ENCODE measurements at places on chromosomes 12 and 14.

GRCh38 chr12:53820514-53821306 lies 68.9 kb upstream of the CISTR start:
- DNase-seq = no peak

DNA sequence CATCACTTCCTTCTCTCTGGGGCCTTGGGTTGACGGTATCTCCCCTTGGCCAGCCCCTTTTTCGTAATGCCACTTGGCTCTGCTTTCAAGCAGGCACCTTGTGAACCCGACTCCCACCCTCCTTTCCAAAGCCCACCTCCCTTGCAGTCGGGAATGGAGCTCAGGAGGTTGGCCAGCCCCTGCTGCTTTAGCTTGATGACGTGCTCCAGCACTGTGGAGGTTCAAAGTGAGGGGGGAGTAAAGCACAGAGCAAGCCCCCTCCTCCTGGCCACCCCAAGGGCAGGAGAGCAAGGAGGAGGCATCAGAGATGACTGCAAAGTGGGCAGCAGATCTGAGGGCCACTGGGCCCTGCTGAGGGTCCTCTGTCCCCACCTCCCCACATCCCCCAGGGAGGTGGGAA lies 103.4 kb downstream of the ZFP36L1 start:
- DNase-seq = no peak

GRCh38 chr14:87824266-87824665 lies 168.7 kb downstream of the GALC start:
- no peak for DNase-seq

GRCh38 chr12:27869567-27869966 lies 89.5 kb upstream of the MANSC4 start:
- no peak for DNase-seq

GRCh38 chr14:29579838-29580237 lies 347.8 kb downstream of the PRKD1 start:
- DNase-seq = no peak

GRCh38 chr14:70254476-70254961 lies 65.8 kb upstream of the SLC8A3 start:
- DNase-seq = peak; percentile 84

- no peak for DNase-seq
Measured at GRCh38 chr14:62303437-62303836, 541.2 kb downstream of the SNAPC1 start.

DNA sequence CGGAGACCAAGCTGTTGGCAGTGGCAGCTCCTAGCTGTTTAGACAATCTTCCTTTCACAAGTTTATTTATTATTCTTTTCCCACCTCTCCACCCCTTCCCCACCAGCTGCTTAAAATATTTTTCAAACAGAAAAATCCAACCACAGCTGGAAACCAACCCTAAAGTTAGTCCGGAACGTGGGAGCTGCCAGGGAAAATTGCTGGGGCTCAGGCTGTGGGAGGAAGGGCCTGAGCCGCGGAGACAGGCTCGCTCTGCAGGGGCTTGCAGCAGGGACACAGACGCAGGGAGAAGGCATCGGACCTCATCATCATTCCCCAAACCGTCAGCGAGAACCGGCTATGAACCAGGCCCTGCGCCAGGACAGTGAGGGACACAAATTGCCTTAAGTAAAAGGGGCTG lies 16.1 kb upstream of the TMEM106C start:
- no peak for DNase-seq

DNA sequence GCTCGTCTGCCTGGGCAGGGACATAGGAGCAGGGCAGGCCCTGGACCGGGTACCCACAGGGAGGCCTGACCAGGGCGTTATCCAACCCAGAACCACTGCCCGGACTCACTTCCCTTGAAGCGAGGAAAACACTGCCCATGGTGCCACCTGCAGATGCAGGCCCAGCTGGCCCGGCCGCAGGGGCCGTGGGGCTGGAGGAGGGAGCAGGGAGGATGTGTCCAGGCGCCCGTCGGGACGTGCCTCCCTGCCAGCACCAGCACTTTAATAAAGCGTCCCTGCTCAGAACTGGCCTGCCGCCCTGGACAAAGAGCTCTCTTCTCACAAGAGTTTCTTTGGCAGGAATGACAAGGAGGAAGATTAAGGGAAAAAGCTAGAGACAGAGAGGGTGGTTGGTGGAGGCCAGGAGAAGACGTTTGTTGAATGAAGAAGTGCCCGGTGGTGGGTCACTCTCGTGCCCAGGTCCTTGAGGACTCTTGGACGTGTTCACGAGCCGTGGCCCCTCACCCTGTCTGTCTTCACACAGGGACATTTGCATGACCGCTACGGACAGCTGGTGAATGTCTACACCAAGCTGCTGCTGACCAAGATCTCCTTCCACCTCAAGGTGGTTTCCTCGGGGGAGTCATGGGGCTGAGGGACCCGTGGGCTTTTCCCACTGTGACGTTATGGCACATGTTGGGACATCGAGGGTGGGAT lies 14.2 kb downstream of the HIP1R start:
- no peak for DNase-seq

DNA sequence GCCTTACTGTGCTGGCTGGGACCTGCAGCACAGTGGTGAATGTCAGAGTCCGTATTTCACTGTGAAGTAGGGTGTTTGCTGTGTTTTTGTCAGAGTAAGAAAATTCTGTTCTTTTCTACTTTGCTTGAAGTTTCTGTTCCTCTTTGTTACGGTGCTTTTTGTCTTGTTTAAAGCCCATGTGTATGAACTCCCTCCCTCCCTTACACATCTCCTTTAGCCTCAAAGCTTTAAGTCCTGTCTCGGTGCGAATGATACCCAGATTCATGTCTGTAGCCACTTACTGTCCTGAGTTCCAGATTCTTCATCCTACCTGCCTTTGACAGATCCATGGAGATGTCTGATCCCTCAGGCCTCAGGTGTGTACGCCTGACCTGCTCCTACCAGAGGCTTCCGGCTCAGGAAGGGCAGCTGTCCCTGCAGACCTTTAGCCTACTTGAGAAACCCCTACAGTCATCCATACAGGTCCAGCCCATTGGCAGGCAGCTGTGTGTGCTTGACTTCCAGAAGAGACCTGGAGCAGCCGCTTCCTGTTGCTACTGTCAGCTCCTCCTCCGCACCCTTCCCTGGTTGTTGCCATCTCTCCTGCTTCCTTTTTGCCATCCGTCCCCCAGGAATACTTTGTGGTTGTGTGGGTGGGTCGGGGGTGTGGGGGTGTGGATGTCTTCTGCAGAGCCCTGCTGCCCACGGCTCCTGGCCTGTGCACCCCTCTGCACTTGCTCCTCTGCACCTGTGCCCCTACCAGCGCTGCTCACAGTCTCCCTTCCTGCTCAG lies 72.9 kb downstream of the DDX51 start:
- DNase-seq = no peak

- no peak for DNase-seq
Measured at GRCh38 chr12:72434999-72435398, 162.8 kb downstream of the TRHDE start.

- DNase-seq = no peak
Measured at GRCh38 chr12:56955631-56956256, 1.7 kb downstream of the RDH16 start.

DNA sequence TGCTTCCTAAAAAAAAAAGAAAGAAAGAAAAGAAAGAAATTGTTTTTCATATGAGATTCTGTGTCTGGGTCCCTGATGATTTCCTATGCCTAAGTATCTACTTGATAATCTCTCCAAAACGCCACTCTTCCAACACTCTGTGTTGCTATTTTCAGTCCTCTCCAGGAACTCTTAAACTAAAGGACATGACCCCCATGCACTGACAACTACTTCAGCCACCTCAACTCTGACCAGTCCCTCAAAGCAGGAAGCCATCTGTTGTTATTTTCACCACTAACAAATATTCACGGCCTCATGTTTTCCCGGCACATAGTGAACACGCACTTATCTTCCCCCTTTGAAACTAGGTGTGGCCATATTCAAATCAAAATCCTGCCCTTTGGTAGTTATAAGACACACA lies 259.3 kb downstream of the PPFIA2 start:
- no peak for DNase-seq

GRCh38 chr12:113477171-113477841 lies 5.6 kb upstream of the LHX5 start:
- DNase-seq = no peak

- DNase-seq = no peak
Measured at GRCh38 chr14:70671652-70672644, 30.2 kb downstream of the TTC9 start.

- no peak for DNase-seq
Measured at GRCh38 chr14:41490323-41490722, 116.4 kb upstream of the LRFN5 start.

- DNase-seq = no peak
Measured at GRCh38 chr12:20409607-20410377, 41.5 kb downstream of the PDE3A start.

- DNase-seq = no peak
Measured at GRCh38 chr14:64692986-64693809, 11.0 kb upstream of the PLEKHG3 start.

GRCh38 chr12:65657635-65658034 lies 166.6 kb upstream of the HMGA2 start:
- DNase-seq = no peak

GRCh38 chr12:93573552-93574223 lies 1.2 kb downstream of the SOCS2 start:
- no peak for DNase-seq

DNA sequence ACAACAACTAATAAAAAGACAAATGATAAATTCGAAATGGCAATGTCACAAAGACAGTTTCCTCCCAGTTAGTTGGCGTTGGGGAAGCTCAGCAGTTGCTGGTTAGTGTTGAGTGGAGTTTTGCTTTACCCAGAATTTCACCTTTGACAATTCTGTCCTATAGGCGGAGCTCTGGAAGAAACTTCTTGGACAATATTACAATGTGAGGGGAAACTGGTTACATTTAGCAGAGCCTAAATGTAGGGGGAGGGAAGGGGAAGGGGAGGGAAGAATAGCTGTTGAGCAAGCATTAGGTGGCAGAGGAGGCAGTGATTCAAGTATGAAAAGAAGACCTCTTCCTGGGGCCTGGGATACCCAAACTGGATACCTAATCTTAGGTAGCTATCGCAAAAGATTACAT lies 51.4 kb downstream of the BDKRB1 start:
- no peak for DNase-seq

- no peak for DNase-seq
Measured at GRCh38 chr14:65164825-65165135, 62.5 kb upstream of the MAX start.

DNA sequence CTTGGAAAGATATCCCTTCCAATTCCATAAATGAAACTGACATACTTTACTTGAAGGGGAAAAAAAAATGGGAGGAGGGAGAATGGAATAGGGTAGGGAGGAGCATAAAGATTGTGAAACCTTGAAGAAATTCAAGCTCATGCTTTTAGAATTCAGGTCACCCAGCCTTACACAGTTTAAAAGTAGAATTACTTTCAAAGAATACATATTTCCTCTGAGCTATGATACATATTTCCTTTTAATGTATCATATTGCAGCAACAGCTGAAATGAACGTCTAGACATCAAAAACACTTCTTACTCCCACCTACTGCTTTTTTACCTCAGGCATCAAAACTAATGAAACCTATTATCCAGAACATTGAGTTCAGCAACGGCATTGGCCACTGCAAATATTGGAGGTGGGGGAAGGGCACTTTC lies 156.0 kb downstream of the MED13L start:
- no peak for DNase-seq

DNA sequence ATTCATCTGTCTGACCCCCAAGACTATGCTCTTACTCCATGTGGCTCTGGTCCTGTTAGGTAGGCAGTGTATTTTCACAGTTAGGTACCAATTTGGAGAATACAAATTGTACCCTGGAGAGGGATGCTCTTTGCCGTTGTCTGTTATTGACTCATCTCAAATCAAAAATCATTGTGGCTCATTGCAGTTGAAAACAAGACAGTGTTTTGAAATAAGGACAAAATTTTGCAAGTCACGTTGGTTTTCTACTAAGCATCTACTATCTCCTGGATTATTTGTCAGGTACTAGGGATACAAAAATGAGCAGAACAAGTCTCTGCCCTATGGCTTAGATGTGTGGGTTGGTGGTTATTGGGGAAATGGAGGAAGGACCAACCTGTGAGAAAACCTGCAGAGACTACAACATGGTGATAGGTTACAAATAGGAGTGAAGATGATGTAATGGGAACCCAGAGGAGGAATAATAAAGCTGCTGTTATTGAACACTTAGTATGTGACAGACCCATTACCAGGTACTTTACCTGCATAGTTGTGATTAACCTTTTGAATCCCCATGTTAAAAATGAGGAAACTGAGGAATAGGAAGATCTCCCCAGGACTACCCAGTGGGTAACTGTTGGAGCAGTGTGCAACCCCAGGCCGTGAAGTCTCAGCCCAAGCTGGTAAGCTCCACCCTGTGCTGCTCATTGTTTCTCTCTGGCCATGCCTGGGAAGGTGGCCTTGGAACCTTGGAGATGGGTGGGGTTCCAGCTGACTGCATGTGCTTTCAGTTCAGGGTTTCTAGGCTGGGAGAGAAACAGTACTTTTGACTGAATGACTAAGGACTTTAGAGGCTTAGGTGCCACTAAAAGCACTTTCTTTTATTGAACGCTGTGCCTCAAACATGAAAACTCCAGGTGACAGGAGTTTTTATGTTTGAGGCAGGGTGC lies 72.9 kb upstream of the SRSF5 start:
- no peak for DNase-seq

DNA sequence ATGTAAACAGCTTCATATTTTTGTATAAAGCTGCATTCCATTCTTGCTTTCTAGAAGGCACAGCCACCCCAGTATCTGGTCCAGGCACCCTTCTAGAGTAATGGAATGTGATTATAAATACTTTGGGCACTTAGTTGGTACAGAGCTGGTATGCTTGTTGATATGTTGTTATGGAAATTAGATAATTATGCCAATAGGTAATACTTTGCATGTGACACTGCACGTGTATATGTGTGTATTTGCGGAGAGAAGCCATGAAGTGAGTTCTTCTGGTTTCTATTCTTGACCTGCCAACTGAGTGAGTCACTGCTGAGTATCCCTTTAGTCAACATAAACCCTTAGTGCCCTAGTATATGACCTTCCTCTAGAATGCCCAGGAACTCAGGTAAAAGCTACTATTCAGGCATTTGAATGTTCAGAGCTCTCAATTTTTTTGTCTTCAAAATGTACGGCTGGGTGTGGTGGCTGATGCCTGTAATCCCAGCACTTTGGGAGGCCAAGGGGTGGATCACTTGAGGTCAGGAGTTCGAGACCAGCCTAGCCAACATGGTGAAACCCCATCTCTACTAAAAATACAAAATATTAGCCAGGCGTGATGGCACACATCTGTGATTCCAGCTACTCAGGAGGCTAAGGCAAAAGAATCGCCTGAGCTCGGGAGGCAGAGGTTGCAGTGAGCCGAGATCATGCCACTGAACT lies 6.2 kb upstream of the TCP11L2 start:
- no peak for DNase-seq

- no peak for DNase-seq
Measured at GRCh38 chr14:33598582-33598981, 352.3 kb downstream of the EGLN3 start.

- no peak for DNase-seq
Measured at GRCh38 chr12:41188841-41189394, 798 bp downstream of the PDZRN4 start.

DNA sequence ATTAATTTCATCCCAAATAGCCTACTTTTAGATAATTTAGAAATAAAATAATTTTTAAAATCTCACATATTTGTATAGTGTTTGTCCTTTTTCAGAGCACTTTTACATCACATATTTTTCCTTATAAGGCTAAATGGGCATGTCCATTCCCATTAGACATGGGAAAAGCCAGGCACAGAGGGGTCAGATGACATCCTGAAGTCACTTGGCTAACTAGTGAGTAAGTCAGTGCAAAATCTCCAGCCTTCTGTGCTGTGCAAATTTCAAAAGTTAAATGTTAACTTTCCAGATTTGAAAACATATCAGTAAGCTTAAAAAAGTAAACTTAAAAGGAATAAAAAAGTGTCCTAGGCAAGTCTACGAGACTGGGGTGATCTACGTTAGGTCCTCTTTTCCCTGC lies 117.4 kb downstream of the EMP1 start:
- no peak for DNase-seq
